Activated naive CD4-positive, alpha-beta T cell treated with anti-CD3 and anti-CD28 coated beads, Interleukin-2, amount 50 U/mL, for 16 hours (primary cell): ENCODE measurements at places on chromosomes 4 and X.

DNA sequence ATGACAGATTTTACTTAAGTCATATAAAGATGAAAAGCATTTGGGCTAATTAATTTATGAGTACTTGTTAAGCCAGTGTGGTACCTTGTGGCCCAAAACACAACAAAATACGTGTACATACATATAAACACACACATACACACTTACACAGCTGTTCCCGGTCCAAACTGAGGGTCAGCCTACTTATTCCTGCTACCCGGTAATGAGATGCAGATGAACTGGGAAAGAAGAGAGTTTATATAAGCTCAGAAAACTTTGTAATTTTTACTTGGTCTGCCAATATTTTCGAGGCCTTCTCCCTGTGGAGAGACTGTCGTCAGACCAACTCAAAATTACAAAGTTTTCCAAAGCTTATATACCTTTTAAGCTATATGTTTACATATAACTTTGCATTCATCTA, 25.8 kb upstream of the PBDC1 start:
- DNase-seq = no peak

DNA sequence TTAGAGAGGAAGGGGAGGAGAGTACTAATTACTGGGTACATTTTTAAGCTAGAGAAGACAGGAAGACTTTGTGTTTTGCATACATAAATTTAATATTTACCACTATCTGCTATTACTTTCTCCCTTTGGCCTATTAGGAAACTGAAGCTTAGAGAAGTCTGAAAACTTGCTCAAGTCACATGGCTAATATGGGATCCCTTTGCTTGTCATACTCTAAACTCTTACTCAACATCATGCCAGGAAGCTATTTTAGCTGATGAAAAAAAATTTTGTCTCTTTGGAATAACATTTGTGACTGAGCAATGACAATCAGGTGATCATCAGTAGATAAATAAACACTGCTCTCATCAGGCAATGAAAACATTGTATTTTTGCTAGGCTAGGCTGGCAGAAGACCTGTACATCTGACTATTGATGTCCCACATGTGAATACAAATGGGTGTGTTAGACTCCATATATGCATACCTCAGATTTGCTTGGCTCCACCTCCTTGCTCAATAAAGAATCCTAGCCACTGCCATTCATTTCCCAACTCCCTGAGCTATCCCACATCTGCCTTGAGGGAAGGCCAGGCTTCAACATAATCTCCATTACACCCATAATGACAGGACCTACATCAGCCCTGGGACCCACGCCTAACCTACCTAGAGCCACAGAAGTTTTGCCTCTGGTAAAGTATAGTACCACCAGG, 17.0 kb upstream of the DCLK2 start:
- DNase-seq = no peak

DNA sequence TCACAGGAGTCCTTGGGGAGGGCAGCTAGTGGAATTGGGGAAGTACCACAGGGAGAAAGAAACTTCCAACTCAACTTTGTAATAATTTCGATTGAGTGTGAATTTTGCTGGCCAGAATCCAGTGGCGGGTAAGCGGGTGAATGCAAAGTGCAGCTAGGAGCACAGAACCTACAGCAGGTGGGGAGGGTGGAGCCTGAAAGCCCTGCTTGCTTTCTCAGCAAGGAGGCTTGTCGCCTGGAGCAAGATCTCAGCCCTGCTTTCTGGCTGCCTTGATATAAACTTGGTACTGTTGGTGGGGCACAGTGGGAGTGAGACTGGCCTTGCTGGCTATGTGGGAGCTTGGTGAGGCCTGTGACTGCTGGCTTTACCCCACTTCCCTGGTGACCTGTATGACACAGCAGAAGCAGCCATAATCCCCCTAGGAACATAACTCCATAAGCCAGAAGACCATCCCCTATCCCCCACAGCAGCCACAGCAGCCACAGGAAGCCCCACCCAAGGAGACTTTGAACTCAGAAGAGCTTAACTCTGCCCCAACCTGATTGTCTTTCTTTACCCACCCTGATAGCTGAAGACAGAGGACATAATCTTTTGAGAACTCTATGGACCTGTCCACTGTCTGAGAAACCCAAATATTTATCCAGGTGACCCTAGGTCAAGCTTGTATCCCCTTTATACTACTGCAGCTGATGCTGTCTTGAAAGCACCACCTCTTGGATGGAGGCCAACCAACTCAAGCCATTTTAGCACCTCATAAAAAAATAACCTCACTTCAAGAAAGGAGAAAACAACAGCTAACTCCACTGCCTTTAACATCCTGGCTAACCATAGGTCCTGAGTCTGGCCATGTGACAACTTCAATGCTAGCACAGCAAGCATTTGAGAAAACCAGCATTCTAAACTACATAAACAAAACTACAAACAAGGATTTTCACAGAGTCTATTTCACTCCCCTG, 87.2 kb upstream of the PDE5A start:
- DNase-seq = no peak

- DNase-seq = no peak
Measured at GRCh38 chr4:929096-929765, 2.9 kb downstream of the GAK start.

GRCh38 chr4:56874923-56875322, 32.8 kb upstream of the REST start:
- DNase-seq = no peak

DNA sequence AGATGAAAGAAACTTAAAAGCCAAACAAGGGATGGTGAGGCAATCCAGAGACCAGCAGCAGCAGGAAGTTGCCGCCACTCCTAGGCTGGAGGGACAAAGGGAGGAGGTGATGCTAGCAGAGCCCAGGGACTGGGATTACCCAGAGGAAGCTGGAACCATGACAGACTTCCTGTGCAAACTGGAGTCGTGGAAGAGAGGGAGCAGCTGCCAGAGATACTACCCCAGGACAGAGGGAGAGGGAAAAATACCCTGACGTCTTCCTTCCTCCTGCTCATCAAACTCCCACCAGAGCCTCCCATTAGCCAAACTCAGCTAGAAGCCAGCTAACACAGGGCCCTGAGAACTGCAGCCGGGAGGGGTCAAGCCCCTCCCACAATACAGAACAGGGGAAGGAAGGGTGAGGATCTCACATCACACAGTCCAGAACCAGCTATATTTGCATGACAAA, 101.2 kb upstream of the KLF3 start:
- no peak for DNase-seq

GRCh38 chr4:88814043-88814617, 116.5 kb upstream of the NAP1L5 start:
- no peak for DNase-seq
